ENCODE measurements at places on chromosomes 1 and 21.

DNA sequence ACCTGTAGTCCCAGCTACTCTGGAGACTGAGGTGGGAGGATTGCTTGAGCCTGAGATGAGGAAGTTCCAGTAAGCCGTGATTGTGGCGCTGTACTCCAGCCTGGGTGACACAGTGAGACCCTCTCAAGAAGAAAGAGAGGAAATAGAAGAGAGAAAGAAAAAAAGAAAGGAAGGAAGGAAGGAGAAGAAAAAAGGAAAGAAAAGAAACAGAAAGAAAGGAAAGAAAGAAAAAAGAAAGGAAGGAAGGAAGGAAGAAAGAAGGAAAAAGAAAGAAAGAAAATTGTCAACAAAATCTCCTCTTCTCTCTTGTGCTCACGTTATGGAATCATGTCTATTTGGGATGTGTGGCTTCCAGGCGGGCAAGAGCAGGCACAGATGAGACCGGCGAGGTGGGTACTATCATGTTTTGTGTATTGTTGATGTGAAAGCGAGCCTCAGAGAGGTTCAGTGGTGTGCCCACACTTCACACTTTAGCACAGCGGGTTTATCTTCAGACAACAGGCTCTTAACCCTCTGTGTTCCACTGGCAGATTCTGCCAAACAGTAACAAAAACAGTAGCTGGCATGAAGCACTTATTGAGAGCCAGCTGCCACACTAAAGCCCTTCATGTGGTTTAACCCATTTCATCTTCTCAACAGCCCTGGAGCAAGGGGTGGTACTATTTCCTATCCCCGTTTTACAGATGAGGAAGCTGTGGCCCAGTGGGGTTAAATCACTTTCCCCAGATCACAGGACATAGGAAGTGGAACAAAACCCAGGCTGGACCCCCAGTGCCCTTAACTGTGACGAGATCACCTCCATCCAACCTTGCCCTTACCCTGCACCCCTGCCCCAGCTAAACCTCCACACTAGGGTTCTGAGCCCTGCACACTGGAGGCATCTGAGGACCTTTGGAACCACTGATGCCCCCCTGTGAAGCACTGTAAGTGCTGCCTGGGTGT lies 94.7 kb upstream of the TARDBP start:
- no peak for DNase-seq

DNA sequence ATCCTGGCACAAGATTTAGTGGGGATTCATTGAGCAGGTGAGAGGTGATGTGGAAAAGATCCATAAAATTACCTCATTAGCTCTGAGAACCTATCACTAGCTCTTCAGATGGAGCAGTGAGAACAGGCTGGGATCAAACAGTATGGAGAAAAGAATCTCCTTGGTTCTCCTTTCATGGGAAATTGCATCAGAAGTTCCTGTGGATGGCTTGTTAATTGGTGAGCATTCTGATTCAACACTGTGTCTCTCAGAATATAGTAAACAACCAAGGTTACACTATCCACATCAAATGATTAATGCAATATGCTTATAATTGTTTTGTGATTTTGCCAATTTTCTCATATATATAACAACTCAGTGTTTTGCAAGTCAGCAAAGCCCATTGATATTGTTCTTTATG lies 8.3 kb upstream of the CD55 start:
- no peak for DNase-seq

- DNase-seq, result no peak
These were observed 19.4 kb upstream of the MRPS14 start for GRCh38 chr1:175042650-175043049.

DNA sequence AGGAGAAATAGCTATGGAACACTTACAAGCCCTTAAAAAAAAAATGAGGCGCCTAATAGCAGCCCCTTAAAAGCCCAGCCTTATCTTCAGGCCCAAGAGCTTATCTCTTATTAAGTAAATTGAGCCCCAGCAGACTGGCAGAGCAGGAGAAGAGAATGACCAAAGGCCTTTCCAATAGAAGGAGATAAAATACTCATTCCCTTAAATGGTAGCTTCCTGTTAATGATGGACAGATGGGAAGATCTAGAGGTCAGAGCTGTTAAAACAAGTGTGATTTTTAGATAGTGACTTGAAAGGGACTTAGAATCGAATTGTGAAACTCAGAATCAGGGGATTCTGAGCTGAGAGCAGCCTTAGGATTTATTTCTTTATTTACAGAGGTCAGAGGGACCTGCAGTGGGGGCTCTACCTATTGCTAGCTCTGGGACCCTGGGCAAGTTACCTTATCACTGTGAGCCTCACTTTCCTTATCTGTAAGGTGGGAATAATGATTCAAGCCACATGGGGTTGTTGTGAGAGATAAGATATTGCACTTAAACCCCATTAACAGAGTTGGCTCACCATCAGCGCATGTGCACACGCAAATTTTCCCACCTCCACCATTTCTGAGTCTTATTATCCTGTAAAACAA lies 101.3 kb upstream of the C8B start:
- no peak for DNase-seq

DNA sequence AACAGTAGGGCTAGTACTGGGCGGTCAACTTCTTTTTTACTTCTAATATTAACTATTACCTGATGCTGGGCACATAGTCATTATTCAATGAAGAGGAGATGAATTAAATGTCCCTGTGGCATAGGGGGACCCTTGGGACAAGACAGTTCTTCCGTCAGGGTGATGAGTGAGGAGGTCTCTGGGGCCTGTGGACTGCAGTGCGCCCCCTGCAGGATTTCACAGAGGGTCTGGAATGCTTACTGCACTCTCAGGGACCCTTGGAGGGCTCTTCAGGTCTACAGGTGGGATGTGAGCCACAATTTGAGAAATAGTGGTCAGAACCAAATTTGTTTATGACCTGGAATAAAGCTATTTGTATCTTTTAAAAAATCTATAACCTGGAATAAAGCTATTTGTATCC lies 149.4 kb downstream of the FAM78B start:
- no peak for DNase-seq

DNA sequence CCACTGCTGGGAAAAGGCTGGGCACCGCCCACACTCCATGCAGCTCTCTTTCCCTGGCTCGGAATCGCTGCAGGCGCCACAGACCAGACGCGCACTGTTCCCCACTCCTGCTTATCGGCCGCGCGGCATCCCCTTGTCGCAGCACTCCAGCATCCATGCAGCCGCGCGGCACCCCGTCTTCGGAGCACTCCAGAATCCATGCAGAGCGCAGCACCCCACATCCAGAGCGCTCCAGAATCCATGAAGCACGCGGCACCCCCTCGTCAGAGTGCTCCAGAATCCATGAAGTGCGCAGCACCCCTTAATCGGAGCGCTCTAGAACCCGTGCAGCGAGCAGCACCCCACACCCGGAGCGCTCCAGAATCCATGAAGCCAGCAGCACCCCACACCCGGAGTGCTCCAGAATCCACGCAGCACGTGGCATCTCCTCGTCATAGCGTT lies 9.5 kb downstream of the TFF3 start:
- DNase-seq, result no peak

DNA sequence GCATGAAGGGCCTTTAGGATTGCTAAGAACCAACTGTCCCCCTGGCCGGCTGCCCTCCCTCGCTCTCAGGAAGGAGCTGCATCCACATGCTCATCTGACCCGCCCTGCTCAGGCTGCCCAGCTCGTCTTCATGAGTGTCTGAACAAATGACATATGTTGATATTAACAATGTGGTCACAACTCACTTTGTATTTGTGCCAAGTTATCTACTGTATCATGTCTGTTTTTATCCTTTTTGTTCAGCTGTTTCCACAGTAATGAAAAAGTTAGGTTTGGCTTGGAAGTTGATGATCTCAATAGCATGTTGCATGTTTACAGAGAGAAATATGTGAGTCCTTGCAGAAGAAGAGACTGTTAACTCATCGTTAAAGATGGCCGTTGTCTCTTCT lies 75.1 kb downstream of the PHTF1 start:
- peak; percentile 89 for DNase-seq

DNA sequence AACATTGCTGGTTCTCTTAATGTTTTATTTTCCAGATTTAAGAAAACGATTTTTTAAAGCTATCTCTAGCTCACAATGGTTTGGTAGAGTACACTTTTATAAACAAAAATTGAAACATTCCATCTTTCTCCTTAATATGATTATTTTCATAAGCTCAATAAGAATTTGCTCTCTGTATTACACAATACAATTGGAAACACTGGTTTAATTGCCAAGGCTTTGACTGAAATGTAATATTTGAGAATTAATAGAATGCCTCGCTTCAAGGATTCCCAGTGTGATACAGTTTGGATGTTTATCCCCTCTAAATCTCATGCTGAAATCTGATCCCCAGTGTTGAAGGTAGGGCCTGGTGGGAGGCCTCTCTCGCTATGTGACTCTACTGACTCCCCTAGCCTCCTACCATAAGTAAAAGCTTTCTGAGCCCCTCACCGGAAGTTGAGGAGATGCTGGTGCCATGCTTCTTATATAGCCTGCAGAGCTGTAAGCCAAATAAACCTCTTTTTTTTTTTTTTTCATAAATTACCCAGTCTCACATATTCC lies 67.4 kb downstream of the DDAH1 start:
- no peak for DNase-seq

DNA sequence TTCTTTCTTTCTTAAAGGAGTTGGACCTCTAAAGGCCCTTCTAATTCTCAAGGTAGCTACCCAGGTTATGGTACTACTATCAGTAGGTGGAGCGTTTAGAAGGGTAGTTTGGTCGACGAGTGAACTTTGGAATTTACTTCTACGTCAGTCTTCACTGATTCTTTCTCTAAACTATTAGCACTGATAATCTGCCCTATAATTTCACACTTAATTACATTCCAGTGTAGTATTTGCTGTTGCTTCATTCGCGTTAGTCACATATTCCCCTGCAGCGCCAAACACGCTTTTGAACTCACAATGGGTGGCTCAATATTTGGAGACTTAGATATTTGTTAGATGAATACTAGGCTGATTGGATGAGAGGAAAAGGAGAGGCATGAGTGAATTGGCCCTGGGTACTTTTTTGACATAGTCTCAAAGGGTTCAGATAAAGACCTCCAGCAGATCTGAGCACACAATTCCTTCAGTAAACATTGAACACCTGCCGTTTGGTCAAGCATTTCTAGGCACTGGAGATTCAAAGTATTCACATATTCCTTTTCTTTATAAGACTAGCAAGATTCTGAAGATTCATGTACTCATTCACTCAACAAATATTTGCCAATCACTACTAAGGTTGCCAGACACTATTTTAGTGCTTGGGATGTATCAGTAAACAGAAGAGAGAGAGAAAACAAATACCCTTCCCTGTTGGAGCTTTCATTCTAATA lies 929 bp upstream of the FOXJ3 start:
- DNase-seq, result no peak

DNA sequence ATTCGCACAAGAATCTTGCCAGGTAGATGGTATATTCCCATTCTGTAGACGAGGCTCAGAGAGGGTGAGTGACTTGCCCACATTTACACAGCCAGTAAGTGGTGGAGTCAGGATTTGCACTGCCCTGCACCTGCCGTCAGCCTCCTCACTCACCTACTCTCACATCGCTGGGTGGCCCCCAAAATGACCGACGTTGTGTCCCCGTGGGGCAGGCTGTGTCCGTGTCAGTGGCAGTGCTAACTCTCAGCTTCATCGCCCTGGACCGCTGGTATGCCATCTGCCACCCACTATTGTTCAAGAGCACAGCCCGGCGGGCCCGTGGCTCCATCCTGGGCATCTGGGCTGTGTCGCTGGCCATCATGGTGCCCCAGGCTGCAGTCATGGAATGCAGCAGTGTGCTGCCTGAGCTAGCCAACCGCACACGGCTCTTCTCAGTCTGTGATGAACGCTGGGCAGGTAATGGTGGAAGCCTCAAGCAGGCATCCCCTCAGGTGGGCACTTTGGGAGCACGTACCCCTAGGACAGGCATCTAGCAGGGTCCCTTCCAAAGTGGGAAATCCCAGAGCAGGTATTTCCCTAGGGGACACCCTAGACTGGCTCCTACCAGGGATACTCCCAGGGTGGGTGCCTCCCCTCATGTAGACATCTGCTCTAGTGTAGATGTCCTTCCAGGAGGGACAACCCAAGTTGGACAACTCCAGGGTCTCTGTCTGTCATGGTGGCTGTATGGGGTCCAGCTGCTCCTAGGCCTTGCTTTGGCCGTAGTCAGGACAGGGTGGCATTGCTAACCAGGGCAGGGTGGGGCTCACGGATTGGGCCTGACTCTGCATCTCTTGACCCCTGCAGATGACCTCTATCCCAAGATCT lies 3.4 kb downstream of the HCRTR1 start:
- DNase-seq, result no peak

GRCh38 chr1:37423810-37424209 lies 50.6 kb upstream of the ZC3H12A start:
- DNase-seq, result no peak

- no peak for DNase-seq
These were observed 295.0 kb downstream of the OMA1 start for GRCh38 chr1:58251430-58252073.

- DNase-seq, result peak; percentile 78
These were observed 1.1 kb downstream of the SKI start for GRCh38 chr1:2229037-2229864.

- no peak for DNase-seq
These were observed 292.4 kb downstream of the PLPP3 start for GRCh38 chr1:56286956-56287355.

GRCh38 chr1:6802454-6802853 lies 17.2 kb downstream of the CAMTA1 start:
- DNase-seq, result no peak

DNA sequence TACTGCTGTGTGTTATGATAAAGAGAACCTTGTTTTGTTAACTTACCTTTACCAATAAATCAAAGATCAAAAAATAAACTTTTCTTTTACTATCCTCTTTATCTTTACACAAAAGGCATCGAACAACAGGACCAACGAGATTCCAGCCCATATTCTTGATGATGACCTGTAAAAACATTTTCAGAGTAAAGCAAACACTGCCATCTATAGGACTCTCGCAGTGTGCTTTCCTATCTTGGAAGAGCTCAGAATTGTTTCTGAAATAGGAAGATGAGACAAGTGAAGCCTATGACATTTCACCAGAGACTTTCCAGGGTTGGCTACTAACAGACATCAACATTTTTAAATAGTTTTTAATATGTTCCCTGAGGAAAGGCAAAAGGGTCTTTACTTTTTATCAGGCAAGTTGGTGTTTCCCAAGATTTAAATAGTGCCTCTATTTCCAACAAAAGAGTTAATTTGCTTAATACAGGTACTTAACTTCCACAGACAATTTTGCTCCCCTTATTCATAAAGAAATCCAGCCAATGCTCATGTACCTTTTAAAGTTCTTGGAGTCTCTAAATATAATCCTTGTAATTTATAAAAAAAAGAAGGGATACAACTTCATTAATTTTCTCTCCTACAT lies 7.3 kb downstream of the GLMN start:
- peak; percentile 88 for DNase-seq

- peak; percentile 65 for DNase-seq
These were observed 18.9 kb downstream of the METTL13 start for GRCh38 chr1:171800342-171800741.
